ENCODE measurements at places on chromosomes 12 and 14.
A peak's percentile ranks its signal among the peaks of the same experiment; 100 is the strongest.

- no peak for DNase-seq
Measured at GRCh38 chr12:128707488-128707887, 116.3 kb downstream of the SLC15A4 start.

- no peak for DNase-seq
Measured at GRCh38 chr12:108640802-108641445, 7.2 kb upstream of the SELPLG start.

GRCh38 chr12:60920841-60921495, 1325.1 kb downstream of the SLC16A7 start:
- DNase-seq = no peak

DNA sequence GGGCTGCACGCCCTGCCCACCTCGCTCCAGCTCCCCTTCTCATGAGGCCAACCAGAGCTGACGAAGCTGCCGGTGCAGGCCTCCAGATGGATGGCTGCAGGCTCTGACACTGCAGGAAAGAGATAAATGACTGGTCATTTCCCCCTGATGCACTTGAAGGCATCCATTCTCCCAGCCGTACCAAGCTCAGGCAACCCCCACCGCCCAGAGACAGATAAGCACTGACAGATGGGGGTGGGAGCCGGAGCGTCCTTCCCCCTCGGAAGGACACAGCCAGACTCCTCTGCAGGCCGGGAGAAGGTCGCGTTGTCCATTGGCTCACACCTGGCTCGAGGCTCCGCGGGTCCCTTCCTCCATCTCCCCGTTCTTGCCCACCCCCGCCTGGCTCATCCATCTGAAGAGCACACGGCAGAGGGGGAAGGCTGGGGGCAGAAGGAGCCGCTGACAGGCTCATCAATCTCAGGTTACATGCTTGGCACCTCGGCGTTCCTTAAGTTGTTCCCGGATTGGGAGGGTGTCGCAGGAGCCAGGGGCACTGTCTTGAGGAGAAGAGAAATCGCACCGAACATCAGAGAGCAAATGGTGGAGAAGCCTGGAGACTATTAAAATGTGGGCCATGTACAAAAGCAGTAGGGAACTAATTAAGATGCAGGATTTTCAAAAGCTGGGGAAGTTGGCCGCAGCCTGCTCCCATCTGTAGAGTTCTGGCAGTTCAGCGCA, 151.6 kb downstream of the DPF3 start:
- no peak for DNase-seq

GRCh38 chr12:69406217-69406616, 46.7 kb downstream of the YEATS4 start:
- DNase-seq = no peak

DNA sequence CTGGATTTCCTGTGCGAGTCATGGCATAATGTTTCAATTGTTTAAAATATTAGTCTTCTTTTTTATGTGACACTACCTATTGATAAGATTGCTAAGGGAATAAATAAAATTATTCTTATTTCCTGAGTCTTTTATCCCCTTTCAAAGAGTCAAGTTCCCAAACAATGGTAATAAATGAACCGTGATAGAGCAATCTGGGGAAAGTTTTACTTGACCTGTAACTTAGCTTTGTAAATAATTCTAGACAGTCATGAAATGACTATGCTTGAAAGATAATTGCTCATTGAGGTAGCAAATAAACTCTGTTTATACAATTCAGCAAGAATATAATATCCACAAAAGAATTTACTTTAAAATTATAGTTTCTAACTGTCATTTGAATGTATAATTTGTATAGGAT, 82.1 kb downstream of the TSPAN8 start:
- no peak for DNase-seq

- no peak for DNase-seq
Measured at GRCh38 chr14:57057803-57058202, 210.9 kb downstream of the EXOC5 start.

GRCh38 chr12:26274441-26275312, 79.3 kb downstream of the SSPN start:
- peak; percentile 100 for DNase-seq

GRCh38 chr12:56633468-56634241, 3.5 kb upstream of the BAZ2A start:
- no peak for DNase-seq

- no peak for DNase-seq
Measured at GRCh38 chr14:72962829-72963312, 36.6 kb downstream of the DCAF4 start.

DNA sequence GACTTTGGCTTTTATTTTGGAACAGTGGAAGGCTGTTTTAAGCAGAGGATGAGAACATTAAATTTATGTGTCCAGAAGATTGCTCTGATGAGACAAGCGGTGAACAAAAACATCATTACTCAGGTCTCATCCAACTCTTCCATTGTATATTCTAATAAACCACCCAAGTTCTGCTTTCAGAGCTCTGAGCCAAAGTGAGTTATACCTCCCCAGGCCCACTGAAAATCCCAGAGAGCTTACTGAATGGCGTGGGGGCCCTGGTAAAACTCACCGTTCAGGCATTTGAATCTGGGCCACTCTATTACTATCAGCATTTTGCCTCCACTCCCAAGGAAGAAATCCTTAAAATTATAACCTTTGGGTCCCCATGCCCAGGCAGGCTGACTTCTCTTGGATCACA, 122.0 kb upstream of the HIF1A start:
- DNase-seq = no peak

DNA sequence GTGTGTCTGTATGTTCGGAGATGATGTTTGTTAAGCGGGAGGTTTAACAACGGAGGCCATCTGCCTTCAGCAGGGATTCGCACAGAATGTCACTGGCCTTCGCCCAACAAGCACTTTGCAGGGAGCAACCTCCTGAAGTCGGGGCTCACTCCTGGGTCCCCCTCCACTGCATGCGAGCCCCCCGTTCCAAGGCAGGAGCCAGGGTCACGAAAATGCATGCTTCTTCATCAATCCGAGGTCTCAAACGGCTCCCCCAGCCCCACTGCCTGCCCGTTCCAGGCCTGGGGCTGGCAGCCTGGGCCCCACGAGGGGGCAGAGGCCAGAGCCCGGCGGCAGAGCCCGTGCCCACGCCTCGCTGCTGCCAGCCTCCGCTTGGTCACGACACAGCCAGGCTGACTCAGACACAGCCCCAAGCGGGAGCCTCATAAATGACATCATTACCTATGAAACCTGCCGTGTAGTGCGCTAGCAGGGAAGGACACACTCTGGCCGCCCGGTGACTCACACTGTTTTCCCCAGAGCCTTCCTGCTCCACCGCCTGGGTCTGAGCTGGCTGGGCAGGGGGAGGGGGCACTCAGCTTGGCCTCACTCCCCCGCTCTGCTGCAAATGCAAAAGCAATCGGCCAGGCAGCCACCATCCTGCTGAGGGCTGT, 169.5 kb upstream of the RTL1 start:
- DNase-seq = peak; percentile 74

DNA sequence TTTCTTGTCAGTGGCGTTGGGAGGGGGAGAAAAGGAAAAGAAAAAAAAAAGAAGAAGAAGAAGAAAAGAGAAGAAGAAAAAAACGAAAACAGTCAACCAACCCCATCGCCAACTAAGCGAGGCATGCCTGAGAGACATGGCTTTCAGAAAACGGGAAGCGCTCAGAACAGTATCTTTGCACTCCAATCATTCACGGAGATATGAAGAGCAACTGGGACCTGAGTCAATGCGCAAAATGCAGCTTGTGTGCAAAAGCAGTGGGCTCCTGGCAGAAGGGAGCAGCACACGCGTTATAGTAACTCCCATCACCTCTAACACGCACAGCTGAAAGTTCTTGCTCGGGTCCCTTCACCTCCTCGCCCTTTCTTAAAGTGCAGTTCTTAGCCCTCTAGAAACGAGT, 1.9 kb downstream of the ASCL1 start:
- no peak for DNase-seq

DNA sequence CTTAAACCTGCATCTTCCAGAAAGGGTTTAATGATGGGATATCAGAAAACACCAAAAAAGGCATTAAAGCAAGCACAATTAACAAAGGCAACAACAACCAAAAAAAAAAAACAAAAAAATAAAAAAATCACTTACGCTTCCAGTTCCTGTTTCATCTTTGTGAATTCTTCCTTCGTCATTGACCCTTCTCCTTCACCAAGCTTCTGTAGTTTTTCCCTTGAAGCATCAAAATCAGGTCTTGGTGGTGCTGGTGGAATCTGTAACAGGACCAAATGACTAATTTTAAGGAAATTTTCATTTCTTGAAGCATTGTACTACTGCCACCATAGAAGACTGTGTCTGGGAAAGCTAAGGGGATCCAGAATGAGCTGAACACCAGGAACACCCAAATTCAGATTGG, 24.5 kb downstream of the SNX6 start:
- peak; percentile 46 for DNase-seq

- no peak for DNase-seq
Measured at GRCh38 chr12:64528616-64529015, 76.7 kb downstream of the TBK1 start.

DNA sequence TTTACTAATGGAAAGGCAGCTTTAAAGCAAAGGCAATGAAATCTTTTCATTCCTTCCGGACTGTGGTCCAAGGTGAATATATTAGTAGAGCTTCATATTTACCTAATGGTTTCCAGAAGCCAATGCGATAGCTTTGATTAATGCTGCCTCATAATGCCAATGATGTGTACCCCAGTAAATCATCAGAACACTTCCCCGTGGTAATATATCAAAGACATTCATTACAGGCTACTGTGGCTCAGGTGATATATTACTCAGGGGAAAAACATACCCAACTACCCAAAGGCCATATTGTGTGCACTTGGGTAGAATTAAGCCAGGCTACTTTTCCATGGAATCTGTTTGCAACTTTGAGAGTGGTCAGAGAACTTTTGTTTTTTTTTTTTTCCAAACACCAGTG, 69.4 kb upstream of the DACT1 start:
- DNase-seq = no peak

GRCh38 chr12:67263471-67263870, 5.7 kb upstream of the CAND1 start:
- no peak for DNase-seq

GRCh38 chr14:101821528-101821927, 60.0 kb downstream of the PPP2R5C start:
- DNase-seq = no peak

DNA sequence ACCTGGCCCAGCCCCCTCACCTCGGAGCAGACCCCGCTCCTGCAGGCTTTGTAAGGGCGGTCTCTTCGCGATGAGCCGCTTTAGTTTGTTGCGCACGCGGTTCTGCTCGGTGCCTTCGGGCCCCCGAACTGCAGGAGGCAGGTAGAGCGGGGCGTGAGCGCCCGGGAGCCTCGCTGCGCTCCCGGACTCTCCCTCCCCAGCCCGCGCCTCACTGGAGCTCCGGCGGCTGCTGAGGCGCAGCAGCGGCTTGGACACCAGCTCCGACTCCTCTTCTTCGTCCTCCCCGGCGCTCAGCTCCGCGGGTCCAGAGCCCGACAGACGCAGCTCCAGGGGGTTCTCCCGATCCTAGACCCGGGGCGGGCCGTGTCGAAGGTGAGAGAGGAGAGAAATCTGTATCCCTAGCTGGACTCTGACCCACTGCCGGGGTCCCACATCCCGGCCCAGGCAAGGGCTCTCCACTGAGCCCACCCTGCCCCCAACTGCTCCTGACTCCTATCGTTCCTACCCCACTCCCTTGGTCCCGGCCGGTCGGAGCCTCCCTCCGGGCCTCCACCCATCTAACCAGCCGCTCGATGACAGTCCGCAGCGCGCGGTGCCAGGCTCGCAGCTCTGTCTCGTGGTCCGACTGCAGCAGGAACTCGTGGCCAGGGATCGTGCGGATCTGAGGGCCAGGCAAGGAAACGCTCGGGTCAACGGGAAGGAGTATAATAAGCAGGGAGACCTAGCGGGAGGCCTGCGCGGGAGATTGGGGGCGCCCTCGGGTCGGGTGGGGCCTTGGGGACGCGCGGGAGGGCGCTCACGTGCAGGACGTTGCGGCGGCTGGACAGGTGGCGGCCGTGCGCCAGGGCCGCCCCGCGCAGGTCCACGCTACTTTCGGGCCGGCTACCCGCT, 4.2 kb downstream of the ARHGAP9 start:
- peak; percentile 49 for DNase-seq

GRCh38 chr12:114266536-114266935, 139.4 kb downstream of the TBX5 start:
- DNase-seq = no peak

- no peak for DNase-seq
Measured at GRCh38 chr12:110252716-110253115, 28.3 kb upstream of the ATP2A2 start.

GRCh38 chr12:32140877-32141276, 34.2 kb downstream of the BICD1 start:
- no peak for DNase-seq

DNA sequence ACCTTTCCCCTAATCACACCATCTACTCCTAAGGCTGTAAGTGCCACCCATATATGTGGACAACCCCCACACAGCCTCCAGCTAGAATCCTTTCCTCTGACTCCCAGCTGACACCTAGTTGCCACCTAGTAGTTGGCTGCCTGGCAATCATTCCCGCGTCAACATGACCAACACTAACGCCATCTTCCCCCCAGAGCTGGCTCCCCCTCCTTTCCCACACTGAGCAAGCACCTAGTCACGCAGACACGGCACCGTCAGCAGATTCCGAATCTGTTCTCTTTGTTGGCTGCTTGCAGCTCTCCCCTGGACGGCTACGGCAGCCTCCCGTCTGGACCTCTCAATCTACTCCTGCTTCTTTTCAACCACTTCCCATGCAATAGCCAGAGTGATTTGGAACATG, 27.7 kb downstream of the UBR7 start:
- DNase-seq = no peak

DNA sequence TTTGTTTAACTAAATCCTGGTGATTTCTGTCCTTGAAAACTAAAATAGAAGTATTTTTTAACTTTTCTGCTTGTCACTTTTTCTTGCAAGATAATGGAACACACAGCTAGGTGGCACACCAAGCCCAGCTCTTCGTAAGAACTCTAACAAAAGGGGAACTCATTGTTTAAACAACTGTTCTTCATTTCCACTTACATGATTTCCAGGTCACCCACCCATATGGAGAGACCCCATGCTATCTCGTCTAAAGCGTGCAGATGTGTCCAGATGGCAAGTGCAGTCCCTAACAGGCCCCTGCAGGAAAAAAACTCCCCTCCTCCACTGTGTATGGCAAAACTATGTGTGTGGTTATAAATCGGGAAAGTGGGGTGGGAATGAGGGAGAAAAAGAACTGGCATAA, 43.3 kb upstream of the NT5DC3 start:
- DNase-seq = peak; percentile 56

GRCh38 chr14:91143862-91144261, 30.0 kb downstream of the DGLUCY start:
- no peak for DNase-seq

DNA sequence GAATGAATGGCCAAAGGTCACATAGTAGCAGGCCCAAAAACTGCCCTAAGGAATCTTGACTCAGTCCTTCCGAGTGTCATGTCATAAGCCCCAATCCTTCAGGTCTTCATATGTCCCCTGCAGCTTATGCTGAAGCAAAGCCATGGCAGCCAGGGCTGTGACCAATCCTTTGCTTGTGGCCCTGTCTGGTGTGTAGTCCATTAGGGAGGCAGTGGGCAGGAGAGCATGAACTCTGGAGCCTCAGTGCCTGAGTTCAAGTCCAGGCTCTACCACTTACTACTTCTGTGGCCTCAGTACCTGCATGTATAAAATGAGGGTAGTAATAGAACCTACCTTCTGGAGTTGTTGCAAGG, 20.3 kb downstream of the PLEKHG3 start:
- no peak for DNase-seq
